ENCODE measurements at places on chromosomes 1 and 21.
A peak's percentile ranks its signal among the peaks of the same experiment; 100 is the strongest.

DNA sequence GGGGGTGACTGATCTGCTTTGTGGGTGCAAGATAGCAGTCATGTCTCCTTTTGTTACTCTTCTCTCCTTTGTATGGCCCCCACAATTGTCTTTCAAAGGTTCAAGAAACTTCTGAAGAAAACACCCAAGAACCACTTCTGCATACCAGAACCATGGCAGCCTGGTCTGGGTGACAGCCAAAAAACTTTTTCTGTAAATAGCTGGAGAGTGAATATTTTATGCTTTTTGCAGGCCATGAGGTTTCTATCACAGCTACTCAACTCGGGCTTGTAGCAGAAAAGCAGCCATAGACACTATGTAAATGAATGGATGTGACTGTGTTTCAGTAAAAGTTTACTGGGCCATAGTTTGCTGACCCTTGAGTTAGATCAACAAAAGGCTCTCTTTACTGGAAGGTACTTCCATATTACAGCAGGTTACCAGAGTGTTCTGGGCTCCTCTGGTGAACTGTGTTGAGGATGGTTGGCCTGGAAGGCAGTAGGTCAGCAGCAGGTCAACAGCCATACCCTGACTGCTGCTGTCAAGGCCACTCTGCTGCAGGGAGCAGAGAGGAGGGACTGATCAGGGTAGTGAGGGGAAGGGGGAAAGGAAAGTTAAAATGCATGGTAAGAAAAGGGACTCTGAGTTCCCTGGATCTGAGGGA, 116.4 kb downstream of the GDAP2 start:
- no peak for DNase-seq

DNA sequence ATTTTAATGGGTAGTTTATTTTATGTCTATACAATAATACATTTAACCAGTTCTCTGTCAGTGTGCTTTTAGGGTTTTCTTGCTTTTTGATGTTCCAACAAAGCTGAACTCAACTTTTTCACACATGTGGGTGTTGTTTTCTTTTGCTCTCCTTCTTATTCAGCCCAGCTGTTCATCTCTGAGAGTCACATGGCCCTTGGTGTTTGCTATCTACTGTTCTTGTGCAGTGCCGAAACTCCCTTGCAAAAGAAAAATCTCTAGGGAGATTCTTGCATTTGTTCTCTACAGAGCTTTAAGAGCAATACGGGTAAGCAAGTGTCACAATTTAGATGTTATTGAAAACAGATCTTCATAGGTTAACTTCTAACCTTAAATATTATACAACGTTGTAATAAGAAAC, 281.1 kb upstream of the CXADR start:
- DNase-seq, result no peak

DNA sequence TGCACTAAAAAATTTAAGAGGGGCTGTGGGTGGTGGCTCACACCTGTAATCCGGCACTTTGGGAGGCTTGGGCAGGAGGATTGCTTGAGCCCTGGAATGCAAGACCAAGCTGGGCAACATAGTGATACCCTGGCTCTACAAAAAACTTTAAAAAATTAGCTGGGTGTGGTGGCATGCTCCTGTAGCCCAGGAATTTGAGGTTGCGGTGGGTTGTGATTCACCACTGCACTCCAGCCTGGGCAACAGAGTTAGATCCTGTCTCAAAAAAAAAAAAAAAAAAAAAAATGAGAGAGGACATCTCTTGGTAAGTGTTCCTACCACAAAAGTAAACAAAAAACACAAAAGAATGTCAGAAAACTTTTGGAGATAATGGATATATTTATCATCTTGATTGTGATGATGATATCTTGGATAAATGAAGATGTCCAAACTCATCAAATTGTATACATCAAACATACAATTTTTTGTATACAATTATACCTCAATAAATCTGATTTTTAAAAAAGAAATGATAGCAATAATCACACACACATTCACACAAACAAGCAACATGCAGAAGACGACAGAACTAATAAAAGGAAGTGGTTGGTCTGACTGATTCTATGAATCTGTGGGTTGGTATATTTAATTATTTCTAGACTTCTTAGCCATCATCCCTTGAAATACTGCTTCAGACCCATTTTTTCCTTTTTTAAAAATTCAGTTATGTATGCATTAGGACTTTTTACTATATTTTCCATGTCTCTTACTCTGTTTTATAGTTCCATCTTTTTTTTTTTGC, 465.9 kb downstream of the PLA2G4A start:
- peak; percentile 52 for DNase-seq

DNA sequence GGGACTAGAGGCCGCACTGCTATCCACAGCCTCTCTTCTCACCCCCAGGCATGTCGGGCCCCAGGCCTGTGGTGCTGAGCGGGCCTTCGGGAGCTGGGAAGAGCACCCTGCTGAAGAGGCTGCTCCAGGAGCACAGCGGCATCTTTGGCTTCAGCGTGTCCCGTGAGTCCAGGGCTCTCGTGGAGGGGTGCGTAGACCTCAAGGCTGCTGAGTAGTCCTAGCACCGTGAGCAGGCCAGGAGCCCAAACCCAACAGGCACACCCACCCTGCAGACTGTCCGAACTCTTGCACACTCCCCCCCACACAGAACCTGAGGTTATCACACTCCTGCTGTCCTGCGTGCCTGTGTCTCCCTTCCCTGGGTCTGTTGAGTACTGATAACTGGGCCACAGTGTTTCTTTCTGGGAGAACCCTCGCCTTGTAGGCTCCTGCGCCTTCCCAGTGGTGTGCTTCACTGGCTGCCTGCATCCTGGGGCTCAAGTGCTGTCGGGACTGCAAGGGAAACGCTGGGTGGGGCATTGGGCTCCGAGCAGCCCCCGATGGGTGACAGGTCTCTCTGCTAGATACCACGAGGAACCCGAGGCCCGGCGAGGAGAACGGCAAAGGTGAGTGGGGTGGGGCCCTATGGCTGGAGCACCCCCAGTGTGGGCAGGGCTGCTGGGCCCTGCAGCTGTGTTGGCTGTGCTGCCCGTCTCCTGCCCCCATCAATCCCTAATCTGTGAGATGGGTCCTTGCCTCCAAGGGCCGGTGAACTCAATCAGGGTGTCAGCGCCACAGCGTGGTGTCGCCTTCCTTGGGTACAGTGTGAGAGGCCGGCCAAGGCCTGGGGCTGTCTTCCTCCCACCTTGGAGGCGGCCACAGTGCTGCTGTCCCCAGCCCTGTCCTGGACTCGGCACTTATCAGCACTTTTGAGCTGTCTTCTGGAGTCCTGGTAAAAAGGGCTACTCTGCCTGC, 4.0 kb upstream of the GJC2 start:
- no peak for DNase-seq

DNA sequence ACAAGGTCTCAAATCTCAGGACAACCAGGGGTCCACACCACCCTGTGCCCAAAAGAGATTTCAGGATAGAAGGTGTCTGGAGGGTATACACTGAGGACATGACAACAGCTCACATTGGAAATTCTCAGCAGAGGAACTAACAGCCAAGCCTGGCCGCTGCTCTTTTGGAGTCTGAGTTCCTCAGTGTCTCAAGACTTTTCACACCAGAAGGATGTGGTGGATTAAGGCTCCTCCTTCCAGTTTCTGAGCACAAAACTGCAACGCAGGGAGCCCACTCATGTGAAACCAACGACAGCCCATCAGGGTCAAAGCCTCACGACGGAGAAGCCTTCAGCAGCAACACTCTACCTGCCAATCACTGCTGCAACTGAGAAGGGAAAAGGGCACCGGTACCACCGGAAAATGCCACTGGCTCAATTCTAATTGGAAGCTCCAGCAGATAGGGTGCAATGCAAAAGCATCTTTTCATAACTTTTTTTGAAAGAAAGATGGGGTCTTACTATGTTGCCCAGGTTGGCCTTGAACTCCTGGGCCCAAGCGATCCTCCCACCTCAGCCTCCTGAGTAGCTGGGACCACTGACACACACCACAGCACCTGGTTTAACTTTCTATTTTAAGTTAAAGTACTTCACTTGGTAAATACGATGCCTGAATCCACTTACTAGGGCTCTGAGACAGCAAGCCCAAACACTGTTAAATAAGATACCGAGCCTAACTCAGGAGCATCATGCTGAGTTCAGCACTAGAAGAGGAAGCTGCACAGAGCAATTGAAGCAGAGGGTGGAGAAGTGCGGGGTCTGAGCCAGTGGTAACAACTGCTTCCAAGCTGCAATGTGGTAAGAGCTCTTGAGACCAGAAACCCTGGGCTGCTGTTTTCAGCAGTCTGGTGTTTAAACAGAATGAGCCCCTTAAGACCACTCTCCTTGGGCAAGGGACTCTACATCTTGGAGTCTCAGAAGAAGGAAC, 7.8 kb downstream of the CAPZB start:
- no peak for DNase-seq

DNA sequence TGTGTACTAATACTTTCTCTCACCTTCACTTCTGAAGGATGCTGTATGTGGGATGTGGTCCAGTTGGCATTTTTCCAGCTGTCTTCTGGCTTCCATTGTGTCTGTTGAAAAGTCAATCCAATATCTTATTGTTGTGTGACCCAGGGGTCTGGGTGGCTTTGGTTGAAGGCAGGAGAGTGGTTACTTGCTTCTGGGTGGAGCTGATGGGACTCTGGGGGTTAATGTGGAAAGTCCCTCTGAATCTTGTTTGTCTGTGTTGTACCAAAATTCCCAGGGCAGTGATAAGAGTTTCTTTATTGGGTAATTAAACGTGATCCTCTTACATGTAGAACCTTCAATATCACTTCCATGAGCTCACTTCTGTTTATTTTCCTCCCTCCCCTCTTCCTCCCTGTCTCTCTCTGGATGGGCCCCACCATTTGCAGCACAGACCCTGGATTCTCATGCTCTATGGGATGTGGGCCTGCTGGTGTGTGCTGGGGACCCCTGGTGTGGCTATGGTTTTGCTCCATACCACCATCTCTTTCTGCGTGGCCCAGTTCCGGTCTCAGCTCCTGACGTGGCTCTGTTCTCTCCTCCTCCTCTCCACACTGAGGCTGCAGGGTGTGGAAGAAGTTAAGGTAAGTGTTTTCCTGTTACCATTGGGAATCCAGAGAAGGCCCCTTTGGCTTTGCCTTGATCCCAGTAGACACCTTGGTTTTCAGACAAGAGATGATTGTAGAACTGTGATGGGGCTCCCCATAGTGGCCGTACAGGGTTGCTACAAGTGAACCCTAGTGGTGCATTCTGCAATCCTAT, 71.5 kb downstream of the HHAT start:
- DNase-seq, result peak; percentile 91

DNA sequence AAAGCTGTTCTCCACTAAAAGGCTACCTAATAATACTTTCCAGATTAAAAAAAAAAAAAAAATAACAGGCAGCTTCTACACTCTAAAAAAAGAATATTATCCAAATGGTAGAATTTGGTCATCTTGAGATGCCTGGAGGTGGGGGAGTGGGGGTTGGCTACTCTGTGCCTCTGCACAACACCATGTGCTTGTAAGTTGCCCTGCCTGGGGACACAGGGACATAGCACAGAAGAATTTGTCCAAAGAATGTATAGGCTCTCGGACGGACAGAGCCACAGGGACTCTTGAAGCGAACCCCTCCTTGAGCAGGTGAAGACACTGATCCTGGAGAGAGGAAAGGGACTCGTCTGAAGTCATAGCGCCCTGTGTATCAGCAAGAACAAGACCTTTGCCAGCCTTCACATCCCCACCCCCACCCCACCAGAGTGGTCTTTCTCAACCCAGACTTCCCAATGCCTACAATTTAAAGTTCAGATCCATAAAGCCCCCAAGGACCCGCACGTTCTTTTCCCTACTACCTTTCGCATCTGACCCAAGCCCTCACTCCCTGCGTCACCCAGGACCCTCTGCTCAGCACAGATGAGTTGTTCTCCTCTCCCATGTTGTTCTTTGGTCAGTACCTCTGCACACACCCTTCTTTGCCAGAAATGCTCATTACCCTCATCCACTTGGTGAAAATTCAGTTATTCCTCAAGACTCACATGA, 72.6 kb downstream of the LGR6 start:
- DNase-seq, result no peak

DNA sequence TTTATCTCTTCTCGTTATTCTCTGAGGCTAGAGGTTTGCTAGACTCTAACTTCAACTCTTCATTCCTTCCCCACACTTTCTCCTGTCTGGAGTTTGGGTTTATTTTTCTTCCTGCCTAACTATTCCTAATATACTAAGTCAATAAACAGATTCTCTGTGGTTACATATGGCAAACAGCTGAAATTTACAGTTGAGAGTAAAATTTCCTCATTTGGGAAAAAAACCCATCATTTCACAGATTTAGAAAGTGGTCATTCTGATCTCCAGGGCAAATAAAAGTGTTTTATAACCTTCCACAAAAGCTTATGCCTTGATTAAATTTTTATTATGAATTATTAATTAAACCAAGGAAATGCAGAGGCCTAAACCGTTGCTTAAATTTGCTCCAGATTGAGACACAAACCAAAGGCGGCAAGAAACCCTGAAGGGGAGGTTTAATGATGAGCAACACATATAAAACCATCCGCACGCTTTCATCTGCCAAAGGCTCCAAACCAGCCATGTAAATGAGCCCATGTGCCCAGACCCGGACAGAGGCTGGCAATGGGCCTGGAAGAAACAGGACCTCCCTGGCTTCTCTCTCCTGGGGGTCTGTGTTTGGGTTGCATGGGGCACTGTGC, 201.7 kb upstream of the LMO4 start:
- DNase-seq, result no peak

Measured in A172 (cell line).